NCI-H1092 treated with DMSO at 0.1 percent for 48 hours (cell line): ENCODE measurements at places on chromosomes 4 and X.

DNA sequence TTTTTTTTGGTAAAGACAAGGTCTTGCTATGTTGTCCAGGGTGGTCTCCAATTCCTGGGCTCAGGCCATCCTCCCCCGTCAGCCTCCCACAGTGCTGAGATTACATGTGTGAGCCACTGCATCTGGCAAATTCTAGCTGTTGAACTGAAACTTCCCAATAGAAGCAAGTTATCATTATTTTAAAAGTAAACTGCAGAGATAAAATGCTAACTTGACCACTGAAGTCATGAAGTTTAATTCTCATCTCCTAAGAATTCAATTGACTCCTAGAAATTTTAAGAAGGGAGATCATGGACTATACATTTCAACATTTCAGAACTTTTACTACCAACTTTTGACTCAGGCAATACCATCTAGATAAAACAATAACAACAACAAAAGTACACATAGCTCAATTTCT lies 11.7 kb upstream of the EXOSC9 start:
- no peak for DNase-seq

DNA sequence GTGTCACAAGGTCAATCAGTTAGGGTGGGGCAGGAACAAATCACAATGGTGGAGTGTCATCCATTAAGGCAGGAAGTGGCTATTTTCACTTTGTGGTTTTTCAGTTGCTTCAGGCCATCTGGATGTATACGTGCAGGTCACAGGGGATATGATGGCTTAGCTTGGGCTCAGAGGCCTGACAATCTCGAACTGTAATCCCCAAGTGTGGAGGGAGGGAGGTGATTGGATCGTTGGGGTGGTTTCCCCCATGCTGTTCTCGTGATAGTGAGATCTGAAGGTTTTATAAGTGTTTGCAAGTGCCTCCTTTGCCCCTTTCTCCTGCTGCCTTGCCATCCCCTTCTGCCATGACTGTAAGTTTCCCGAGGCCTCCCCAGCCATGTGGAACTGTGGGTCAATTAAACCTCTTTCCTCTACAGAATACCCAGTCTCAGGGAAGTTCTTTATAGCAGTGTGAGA lies 36.7 kb upstream of the STS start:
- DNase-seq = no peak

DNA sequence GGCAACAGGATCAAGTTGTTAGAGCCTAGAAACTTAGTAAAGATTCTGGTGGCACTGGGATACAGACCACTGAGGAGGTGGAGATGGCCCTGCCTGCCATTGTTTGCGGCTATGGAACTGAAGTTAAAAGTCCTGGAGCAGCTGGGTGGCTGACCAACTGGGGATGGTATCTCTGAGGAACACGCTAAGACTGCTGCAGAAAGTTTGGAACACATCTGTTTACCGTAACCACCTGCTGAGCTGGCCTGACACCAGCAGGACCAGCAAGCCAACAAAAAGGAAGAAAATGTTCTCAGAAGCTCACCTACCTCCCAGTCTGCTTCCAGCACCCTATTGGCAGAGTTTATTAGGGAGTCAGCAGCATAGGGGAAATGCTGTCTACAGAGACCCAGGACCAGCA lies 17.4 kb upstream of the PACRGL start:
- peak; percentile 25 for DNase-seq

DNA sequence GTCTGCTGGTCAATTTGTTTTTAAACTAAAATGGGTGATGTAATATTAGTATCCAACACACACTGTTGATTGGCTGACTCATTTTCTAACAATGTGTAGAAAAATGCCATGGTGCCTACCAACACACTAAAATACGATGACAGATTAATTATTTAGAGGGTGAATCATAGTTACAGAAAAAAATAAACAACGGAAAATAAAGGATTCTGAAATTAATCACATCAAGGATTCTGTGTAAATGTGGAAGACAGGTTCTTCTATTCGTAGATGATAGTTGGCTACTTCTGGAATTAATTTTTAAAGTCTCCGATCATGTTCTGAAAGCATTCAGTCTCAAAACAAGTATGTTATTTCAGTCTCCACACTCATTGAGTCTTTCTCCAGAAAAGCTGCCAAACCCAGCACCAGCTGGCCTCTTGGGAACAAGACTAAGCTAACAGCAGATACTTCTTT lies 8.2 kb upstream of the IQCM start:
- no peak for DNase-seq

DNA sequence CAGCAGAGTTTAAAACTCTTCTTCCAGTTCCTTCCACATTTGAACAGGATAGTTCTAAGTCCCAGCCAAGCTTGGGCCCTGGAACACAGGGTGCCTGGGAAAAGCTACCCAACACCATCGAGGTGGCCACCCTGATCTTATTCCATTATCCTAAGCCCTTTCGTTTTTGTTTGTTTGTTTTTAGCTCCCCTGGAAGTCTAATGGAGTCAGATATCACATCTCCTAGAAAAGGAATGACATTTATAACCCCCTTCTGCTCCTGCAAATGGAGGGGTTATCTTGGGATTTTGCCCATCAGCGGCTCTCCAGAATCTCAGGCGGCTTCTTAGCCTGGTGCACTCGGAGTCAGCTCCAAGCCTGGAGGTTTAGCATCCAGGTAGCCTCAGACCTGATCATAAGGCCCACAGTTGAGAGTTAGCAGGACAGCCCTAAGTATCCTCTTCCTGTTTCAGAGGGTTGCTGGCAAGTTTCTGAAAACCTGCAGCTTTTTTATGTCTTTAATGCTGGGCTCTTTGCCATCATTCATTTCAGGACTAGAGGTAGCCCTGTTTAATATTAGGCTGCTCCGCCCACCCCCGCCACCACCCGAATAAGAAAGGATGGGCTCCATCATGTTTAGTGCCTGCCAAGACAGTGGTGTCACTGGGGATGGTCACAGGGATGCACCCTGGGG lies 230.0 kb upstream of the LNX1 start:
- DNase-seq = no peak

GRCh38 chr4:104417357-104417882 lies 77.3 kb downstream of the CXXC4 start:
- no peak for DNase-seq

DNA sequence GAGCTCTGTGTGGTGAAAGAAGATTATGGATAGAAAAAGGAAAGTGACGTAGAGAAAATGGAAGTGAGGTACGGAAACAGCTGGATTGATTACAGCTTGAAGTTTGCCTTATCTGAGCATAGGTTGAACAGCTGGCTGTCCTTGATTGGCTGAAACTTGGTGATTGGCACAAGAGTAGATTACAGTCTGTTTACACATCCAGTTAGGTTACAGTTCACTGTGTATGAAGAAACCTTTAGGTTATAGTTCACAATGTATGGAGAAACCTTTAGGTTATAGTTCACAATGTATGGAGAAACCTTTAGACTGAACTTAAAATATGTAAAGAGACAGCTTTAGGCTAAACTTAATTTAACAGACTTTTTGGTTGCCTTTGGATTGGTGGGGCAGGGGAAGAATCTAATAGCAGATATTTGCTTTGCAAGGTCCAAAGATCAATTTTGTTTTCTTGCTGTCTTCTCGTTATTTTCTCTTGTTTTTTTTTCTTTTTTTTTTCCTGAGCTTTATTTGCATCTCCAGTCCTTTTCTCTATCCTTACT lies 15.6 kb upstream of the ART3 start:
- DNase-seq = no peak

- no peak for DNase-seq
These were observed 405.3 kb upstream of the EDA2R start for GRCh38 chrX:67044029-67044653.

DNA sequence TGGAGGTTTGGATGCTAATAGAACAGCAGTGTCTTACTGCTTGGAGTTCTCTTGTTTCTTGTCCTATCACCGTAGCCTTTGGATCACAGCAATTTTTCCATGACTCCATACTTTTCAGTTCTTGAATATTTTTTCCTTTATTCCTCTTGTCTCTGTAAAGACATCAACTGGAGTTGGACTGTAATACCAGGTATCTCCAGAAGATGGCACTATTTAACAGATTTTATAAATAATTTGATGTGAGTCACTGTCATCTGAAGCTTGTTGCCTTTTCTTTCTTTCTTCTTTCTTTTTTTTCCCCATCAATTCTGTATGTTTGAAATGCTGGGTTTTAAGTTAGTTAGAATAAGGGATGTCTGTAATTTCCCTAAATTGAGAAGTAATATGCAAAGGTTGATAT lies 24.1 kb downstream of the HPRT1 start:
- peak; percentile 33 for DNase-seq

DNA sequence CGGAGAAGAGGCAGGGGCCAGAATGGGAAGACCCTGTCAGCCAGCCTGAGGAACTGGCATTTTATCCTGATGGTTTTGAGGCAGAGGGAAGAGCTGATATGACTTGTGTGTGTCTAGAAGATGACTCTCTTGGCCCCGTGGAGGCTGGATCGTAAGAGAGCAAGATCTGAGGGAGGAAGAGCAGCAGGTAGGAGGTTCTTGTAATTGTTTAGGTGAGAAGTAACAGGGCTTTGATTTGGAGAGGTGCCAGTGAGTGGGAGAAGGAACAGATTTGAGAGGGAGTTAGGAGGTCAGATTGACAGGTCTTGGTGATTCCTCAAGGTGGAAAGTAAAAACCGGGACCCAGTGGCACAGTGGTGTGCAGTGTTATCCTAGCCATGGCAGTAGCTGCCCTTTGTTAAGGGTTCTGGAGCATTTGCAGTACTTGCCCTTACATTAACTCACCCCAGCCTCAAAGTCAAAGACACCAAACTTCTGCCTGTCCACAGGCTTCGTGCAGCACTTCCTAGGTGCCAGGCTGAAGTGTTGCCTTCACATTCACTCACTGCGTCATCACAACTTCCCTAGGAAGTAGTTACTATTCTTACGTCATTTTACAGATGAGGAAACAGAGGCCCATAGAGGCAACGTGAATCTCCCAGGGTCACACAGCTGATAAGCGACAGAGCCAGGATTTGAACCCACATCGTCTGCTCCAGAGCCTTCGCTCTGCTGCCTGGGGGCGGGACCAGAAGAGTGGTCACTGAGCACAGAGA lies 23.7 kb downstream of the RTL5 start:
- DNase-seq = no peak

GRCh38 chr4:6812766-6813165 lies 30.2 kb downstream of the KIAA0232 start:
- no peak for DNase-seq

DNA sequence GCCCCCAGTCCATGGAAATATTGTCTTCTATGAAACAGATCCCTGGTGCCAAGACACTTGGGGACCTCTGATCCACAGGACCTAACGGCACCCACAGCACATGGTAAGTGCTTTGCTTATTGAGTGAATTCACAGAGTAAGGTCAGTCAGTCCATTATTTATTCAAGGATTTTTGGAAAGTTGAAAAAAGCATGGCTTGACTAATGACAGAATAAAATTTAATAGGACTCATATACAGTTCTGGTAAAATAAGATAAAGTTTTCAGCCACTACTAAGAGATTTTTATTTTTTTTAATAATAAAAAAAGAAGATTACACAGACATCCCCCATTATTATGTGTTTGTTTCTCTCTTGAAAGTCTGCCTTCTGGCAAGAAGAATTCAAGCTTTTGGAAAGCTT lies 490.6 kb upstream of the HS3ST1 start:
- DNase-seq = no peak

GRCh38 chr4:41611124-41611838 lies 73.3 kb downstream of the LIMCH1 start:
- no peak for DNase-seq
